ENCODE measurements at places on chromosomes 4 and X. TPM values are rescaled to one million over a fixed set of nuclear protein-coding genes. Genes with fewer than 3 reads are reported as not detected.

The PCDH18 gene
- total RNA-seq = 5.3 TPM

GRCh38 chr4:86249074-86249473 is 110.8 kb downstream of the MAPK10 start:
- DNase-seq = no peak

The SLC25A31 gene
- total RNA-seq = not detected

- no peak for DNase-seq
Observed at GRCh38 chrX:101223226-101223625, 3.6 kb downstream of the DRP2 start.

GRCh38 chrX:20252381-20253231 is 14.1 kb downstream of the RPS6KA3 start:
- DNase-seq = peak; percentile 71

Measured in right cardiac atrium (tissue), 5 donors.